ENCODE measurements at places on chromosomes 1 and 21.

DNA sequence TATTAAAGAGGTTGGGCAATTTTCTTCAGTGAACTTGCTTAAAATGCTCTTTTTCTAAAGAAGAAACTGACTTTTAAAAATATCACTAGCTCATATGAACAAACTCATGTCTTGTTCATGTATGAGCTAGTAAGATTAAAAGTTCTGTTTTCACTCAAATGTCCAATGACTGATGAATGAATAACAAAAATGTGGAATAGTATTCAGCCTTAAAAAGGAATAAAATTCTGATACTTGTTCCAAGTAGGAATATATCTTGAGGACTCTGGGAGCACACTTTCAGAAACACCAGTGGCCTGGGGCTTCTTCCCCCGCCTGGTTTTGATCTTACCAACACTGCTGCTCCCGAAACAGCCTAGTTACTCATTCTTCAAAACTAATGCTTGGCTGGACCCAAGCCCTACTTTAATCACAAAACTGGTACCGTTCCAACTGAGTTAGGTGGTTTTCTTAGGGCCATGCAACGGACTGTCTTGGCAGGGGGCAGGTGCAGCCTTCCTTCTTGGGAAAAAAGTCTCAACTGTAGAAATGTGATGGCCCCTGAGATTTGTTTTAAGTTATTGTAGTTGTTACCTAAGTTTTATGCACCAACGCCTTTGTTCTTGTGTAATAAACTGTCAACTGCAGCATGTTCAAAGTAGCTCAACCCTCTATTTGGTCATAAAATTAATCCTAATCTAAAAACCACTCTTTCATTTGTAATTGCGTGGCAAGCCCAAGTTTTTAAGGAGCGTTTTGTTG, 116.0 kb downstream of the ETS2 start:
- ATAC-seq, result no peak

DNA sequence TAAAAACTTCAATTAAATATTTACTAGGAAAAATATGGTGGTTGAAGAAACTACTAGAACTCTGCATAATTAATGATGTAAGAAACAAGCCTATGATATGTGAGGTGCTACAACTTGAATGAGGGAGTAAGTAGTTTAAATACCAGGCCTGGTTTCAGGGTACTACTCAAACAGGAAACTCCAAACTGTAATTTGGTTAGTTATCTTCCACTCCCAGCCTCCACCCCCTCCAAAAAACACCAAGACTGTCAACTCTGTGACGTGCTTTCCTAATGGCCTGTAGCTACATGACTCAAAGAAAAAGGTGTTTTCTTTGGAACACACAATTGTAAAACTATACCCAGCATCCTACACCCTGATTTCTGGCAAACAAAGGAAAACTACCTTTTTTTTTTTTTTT, 55.9 kb upstream of the RCC1 start:
- ATAC-seq, result peak; percentile 99

- no peak for ATAC-seq
Measured at GRCh38 chr1:228866468-228866867, 131.2 kb downstream of the RHOU start.

DNA sequence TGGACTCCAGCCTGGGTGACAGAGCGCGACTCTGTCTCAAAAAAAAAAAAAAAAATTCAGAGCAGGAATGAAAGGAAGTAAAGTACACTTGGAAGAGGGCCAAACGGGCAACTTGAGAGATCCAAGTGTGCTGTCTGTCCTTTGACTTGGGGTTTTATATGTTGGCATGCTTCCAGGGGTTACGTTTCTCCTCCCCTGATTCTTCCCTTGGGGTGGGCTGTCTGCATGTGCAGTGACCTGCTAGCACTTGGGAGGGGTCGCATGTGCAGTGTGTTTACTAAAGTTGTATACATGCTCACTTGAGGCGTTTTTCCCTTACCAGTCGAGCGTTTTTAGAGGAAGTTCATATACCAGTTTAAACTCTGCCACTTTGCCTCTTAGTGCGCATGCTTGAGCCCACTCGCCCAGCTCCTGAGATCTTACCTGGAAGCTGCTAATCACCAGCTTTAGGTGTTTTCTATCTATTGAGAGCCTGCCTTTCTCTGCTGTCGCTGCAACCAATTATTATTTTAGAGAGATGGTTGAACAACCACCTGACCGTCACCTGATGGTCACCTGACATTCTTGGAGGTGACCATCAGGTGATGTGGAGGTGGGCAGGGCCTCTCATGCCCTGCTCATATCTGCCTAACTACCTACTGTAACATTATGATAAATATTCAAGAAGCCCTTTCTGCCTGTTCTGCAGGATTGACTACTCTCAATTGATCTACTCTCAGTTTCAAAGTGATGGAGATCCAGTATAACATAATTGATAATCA, 140.1 kb downstream of the MACF1 start:
- ATAC-seq, result no peak

DNA sequence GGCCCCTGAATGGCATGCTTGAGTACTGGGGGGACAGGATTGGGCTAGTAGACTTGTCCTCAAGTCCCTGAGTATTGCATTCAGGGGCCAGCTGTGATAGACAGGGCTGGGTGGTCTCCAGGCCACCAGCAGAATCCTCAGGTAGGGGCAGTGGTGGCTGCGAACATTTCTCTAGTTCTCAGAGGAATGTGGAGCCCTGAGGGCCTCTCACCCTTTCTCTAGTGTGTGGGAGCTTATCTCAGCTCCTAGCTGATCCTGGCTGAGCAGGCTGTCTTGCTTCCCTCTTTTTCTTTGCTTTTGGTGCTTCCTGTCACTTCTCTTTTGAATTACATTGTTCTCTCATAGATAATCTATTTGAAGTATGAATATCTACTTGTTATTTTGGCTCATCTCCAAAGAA, 30.0 kb upstream of the PM20D1 start:
- ATAC-seq, result no peak

DNA sequence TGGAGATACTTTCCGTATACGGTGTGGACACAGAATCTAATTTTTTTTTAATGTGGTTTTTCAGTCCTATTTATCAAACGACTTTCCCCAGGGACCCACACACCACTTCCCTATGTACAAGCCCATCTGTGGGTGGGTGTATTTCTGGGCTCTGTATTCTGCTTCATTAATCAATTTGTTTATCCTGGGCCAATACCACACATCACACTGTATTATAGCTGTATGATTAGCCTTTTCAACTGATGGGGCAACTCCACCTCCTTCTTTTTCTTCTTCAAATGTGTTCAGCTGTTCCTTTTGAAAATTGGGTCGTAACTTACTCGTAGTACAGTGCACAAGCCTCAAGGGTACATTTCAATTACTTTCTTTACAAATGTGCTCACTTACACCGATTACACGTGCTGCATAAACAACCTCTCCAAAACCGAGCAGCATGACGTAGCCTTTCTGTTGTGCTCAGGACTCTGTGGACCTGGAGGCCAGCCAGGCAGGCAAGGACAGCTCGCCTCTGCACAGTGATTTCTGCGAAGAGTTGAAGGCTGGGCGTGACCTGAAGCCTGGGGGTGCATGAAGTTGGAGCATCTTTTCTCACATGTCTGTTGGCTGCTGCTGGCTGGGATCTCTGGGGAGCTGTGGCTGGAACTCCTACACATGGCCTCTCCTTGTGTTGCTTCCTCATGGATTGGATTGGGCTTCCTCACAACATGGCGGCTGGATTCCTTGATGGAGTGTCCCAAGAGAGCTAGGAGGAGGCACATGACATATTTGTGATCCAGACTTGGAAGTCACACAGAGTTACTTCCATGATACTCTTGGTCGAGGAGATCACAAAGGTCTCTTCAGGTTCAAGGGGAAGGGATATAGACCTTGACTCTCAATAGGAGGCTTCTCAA, 126.5 kb downstream of the CRYAA start:
- ATAC-seq, result no peak

- ATAC-seq, result no peak
Measured at GRCh38 chr1:222910699-222911098, 95.9 kb downstream of the DISP1 start.

GRCh38 chr1:204713541-204713940, 28.0 kb upstream of the LRRN2 start:
- no peak for ATAC-seq

- ATAC-seq, result peak; percentile 86
Measured at GRCh38 chr1:38046333-38046883, at the start of gene POU3F1. POU3F1 (minus strand) TSS chr1:38046793; CDS start chr1:38046743, 50 bp downstream.

- no peak for ATAC-seq
Measured at GRCh38 chr21:35521293-35521692, 472.2 kb upstream of the RUNX1 start.

DNA sequence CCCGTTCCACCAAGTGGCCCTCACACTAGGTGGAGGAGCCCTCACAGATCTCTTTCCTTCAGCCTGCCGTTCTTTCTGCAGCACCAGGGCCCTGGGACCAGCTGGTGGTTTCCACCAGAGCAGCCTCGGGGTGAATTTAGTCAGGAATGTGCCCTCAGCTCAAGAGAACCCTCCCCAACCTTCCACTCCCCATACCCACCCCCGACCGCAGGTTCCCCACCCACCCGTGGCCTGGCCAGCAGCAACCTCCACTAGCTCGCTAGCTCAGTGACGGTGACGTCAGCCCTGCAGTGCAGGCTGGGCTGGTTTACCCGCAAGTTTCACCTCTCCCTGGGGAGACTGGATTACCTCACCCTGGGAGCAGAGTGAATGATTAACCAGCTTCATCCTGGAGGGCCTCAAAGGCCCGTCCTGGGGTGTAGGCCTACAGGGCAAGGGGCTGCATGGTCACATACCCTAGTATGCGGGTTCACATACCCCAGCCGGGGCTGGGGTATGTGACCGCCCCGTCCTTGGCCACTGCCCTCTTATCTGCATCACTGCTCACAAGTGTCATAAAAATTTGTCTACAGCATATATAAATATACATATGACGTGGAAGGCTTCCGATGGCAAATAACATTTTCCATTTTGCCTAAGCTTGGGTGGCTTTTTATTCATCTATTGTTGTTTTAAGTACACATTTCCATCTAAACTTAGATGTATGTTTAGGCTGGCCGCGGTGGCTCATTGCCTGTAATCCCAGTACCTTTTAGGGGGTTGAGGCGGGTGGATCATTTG, 24.5 kb downstream of the ELF3 start:
- ATAC-seq, result peak; percentile 87

- no peak for ATAC-seq
Measured at GRCh38 chr1:78088015-78088414, 42.2 kb downstream of the GIPC2 start.

- ATAC-seq, result no peak
Measured at GRCh38 chr21:32316361-32317215, 17.9 kb downstream of the MRAP start.

DNA sequence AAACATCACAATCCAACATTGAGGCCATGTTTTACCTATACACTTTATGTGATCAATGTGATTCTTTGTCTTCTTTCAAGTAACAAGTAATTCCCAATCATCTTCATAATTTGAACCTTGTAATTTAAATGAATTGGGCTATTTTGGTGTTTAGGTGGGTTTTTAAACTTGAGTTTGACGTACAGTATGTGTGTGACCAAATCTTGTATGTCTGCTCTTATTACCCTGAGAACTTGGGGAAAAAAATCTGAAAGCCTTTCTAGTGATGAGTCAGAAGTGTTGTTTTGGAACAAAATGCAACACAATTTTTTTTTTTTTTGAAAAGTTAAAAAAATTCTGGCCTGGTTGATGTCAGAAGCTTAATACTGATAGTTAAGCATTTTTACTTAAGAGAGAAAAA, 68.5 kb downstream of the HHAT start:
- ATAC-seq, result no peak

- no peak for ATAC-seq
Measured at GRCh38 chr21:36966821-36967768, 626 bp upstream of the HLCS start.

- ATAC-seq, result no peak
Measured at GRCh38 chr1:57474137-57474750, 50.4 kb upstream of the DAB1 start.

GRCh38 chr1:154533952-154534844, 24.3 kb downstream of the UBE2Q1 start:
- no peak for ATAC-seq

GRCh38 chr1:186486061-186486460, 25.1 kb upstream of the PDC start:
- no peak for ATAC-seq

DNA sequence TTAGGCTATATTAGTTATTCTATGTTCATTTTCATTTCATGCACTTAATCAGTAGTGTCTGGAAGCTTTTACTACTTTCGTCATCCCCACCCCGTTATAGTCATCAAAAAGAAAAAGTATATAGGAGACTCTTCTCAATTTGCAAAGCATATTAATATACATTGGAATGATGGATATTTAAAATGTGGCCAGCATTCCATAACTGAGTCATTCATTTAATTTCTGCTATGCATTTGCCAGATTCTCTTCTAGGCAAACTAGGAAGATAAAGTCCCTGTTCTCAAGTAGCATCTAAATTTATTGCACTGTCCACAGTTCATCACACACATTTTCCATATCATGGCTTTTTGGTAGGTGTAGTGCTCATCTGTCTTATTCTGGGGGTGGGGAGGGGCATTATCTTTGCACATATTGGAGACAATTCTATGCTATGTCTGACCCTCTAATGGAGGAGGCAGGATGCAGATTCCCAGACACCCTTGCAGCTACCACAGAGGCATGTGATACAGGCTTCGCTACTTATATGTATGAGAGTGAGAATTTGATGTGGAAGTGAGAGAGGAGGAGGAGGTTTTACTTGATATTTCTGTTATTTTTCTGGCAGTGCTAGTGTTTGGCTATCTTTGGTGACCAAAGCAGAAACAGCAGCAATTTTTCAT, 125.8 kb downstream of the CTH start:
- no peak for ATAC-seq

- ATAC-seq, result no peak
Measured at GRCh38 chr1:56435434-56436262, 143.7 kb downstream of the PLPP3 start.
